ENCODE measurements at places on chromosomes 7 and 10.
A peak's percentile ranks its signal among the peaks of the same experiment; 100 is the strongest.

- H3K27ac ChIP-seq, result no peak overlapping the region
- peaks cover 3% of the 10 kb centered on the region for H3K27me3 ChIP-seq
- H3K4me3 ChIP-seq, result no peak overlapping the region
- H3K36me3 ChIP-seq, result no peaks in the 10 kb centered on the region
- DNase-seq, result peak; percentile 50
These were observed 52.6 kb upstream of the FAM180A start for GRCh38 chr7:135801045-135801693.

- H3K4me1 ChIP-seq, result no peaks in the 10 kb centered on the region
- H3K27me3 ChIP-seq, result no peaks in the 10 kb centered on the region
- H3K4me3 ChIP-seq, result no peak overlapping the region
- DNase-seq, result no peak
These were observed 91.5 kb downstream of the ARID5B start for GRCh38 chr10:61992671-61993668.

- DNase-seq, result no peak
- H3K4me1 ChIP-seq, result peaks cover 11% of the 10 kb centered on the region
- H3K27ac ChIP-seq, result no peak overlapping the region
- H3K36me3 ChIP-seq, result peaks cover 3% of the 10 kb centered on the region
These were observed 94.7 kb downstream of the WDR11 start for GRCh38 chr10:120945801-120946302.

DNA sequence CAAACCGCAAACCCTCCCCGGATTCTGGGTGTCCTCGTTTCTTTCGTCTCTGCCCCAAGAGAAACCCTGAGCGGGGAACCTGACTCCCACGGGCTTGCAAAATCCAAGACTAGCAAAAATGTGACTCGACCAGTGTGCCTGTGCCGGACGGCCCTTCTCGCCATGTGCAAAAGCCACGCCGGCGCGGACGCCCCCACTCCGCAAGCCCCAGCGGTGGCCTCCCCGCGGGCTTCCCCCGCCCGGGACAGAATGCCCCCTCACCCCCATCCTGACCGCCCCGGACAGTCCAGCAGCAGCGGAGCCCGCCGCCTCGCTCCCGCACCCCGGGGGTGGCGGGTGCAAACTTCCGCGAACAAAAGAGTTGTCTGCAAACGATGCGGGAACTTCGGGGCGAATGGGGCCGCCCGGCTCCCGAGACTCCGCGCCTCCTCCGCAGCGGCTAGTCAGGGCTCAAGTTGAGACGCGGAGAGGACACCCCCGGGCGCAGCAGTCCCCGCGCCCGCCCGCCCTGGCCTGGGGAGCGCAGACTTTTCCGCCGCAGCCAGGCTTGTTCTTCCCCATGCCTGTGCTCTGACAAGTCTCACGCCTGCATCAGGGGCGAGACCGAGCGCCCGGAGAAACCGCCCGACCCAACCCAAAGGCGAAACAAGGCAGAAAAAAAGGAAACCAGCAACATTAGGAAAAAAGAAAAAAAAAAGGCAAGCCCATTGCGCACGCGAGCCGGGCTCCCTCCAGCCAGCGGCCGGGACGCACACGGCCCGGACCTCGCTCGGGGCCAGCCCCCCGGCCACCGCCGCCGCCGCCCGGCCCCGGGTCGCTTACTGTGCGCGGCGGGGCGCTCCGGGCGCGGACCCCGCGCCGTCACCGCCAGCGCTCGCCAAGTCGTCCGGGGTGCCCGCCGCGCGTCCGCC lies 732 bp downstream of the FAM53B start:
- peaks cover 3% of the 10 kb centered on the region for H3K27me3 ChIP-seq
- H3K4me3 ChIP-seq, result peak overlapping the region; percentile 97
- H3K4me1 ChIP-seq, result peaks cover 49% of the 10 kb centered on the region
- peak overlapping the region; percentile 87 for H3K27ac ChIP-seq
- peaks cover 9% of the 10 kb centered on the region for H3K36me3 ChIP-seq
- DNase-seq, result peak; percentile 47

GRCh38 chr10:1037098-1037497 lies 11.4 kb upstream of the IDI2 start:
- H3K27ac ChIP-seq, result peak overlapping the region; percentile 33
- H3K4me1 ChIP-seq, result no peaks in the 10 kb centered on the region
- no peak for DNase-seq
- H3K27me3 ChIP-seq, result peaks cover 5% of the 10 kb centered on the region

GRCh38 chr10:25017154-25017590 lies 760 bp downstream of the THNSL1 start:
- peak overlapping the region; percentile 91 for H3K4me3 ChIP-seq
- H3K27me3 ChIP-seq, result peaks cover 8% of the 10 kb centered on the region
- H3K27ac ChIP-seq, result peak overlapping the region; percentile 97

- H3K36me3 ChIP-seq, result no peaks in the 10 kb centered on the region
- H3K27ac ChIP-seq, result no peak within 1 kb of the TSS
- no peaks in the 10 kb centered on the region for H3K4me1 ChIP-seq
- H3K27me3 ChIP-seq, result peaks cover 14% of the 10 kb centered on the region
These were observed at the start of gene TMEM130 for GRCh38 chr7:98869597-98870120. Gene TMEM130 (minus strand): TSS chr7:98870014. CDS start chr7:98869861, 153 bp downstream.

GRCh38 chr10:97822261-97822687 lies 27.4 kb upstream of the GOLGA7B start:
- H3K4me3 ChIP-seq, result no peak overlapping the region
- no peaks in the 10 kb centered on the region for H3K36me3 ChIP-seq
- H3K27ac ChIP-seq, result no peak overlapping the region
- H3K27me3 ChIP-seq, result peaks cover 8% of the 10 kb centered on the region

GRCh38 chr10:128701837-128702236 lies 575.6 kb upstream of the MKI67 start:
- peaks cover 2% of the 10 kb centered on the region for H3K4me1 ChIP-seq
- no peaks in the 10 kb centered on the region for H3K36me3 ChIP-seq
- H3K27ac ChIP-seq, result no peak overlapping the region
- no peak for DNase-seq
- H3K4me3 ChIP-seq, result no peak overlapping the region

DNA sequence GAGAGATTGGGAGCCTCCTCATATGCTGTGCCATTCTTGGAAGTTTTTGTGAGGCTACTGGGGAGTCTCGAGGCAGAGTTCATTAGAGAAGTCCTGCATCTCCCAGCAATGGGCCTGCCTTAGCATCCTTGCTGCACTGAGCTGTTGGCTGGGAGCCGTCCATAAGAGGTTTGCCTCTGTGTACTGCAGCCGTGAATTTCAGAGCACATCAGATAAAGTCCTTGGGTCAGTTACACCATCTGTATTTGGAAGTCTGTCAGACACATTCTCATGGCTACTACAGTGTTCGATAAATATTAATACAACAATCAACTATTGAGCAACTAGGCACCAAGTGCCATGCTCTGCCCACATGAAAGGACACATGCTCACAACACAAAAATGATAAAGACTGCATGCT lies 100.5 kb upstream of the SEC61G start:
- no peak for DNase-seq
- peaks cover 17% of the 10 kb centered on the region for H3K4me1 ChIP-seq
- no peak overlapping the region for H3K27ac ChIP-seq
- peaks cover 2% of the 10 kb centered on the region for H3K27me3 ChIP-seq
- no peak overlapping the region for H3K4me3 ChIP-seq

Data from endothelial cell (in vitro differentiated cells).